ENCODE measurements at places on chromosomes 16 and 17.

- DNase-seq = no peak
These were observed 84.4 kb upstream of the GPRC5B start for GRCh38 chr16:19968891-19969683.

DNA sequence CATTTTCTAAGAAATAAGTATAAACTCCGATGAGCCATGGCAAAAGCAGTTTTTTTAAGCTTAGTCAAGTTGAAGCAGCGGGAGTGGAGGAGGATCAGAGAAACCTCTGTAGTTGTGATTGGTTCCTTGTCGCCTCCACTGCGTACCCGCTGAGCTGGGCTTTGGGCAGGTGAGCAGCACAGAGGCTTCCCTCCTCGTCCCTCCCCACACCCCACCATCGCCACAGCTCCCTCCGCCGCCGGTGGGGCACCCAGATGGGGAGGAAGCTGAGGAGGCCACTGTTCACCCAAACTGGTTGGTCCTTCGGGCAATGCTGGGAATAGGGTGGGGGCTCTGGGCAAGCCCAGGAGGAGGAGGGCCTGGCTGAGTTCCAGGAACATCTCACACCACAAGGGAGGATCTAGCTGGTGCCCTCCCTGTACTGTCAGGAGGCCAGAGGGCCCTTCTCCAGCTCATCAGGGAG, 5.2 kb upstream of the MRPL38 start:
- no peak for DNase-seq

DNA sequence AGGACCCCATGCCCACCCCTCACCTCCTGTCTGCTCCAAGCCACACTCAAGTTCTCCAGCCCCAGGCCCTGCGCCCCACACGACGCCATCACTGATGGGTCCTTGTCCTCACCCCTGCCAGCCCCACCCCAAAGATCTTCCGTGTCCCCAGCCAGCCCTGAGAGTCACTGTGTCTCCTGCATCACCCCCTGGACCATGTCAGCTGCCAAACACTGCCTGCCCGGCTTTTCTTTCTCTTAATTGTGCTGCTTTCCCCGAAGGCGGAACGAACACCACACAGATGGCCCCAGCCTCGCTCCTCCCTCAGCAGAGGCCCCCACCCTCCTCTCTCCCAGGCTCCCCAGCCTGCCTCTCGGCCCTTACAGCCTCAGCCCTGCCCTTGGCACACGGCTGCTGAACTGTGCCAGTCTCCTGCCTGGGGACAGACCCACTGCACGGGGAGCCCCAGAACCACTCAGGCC, 4.8 kb upstream of the GAA start:
- no peak for DNase-seq

GRCh38 chr17:82257473-82257872, 16.0 kb downstream of the CSNK1D start:
- DNase-seq = no peak

DNA sequence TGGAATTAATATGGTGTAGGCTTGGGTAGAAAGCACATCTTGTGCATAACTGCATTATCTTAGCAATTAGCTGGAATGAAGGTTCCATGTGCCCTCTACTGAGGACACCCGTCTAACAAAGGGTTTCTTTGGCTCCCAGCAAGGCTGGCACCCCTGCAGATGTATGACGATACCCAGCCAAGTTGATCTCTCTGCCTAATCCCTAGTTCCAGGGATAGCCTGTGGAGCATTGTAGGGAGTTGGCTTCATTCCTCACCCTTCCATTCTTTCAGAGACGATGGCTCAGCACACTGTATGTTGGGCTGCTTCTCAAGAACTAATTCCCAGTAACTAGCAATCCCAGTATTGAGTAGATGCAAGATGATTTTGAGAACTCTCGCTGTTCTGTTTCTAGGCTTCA, 182.5 kb downstream of the SNX29 start:
- no peak for DNase-seq

GRCh38 chr17:44004077-44004760, at the start of gene NAGS:
Gene NAGS (plus strand): TSS chr17:44004622. CDS start chr17:44004664, 42 bp downstream.
- DNase-seq = no peak

DNA sequence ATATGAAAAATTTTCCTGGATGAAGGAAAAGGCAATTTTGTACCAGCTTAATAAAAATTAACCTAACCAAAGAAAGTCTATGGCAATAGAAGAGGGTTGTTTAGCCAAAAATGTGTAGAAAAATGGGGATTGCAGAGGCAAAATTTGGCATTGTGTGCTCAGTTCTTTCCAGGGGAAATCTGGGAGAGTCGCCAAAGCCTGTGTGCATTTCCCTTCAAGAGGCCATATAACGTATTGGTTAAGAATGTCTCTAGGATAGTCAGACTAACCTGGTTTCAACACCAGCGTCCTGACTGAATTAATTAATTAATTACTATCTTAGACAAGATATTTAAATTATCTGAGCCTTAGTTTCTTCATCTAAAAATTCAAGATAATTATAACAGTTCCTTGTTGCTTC, 44.8 kb upstream of the HLF start:
- no peak for DNase-seq

DNA sequence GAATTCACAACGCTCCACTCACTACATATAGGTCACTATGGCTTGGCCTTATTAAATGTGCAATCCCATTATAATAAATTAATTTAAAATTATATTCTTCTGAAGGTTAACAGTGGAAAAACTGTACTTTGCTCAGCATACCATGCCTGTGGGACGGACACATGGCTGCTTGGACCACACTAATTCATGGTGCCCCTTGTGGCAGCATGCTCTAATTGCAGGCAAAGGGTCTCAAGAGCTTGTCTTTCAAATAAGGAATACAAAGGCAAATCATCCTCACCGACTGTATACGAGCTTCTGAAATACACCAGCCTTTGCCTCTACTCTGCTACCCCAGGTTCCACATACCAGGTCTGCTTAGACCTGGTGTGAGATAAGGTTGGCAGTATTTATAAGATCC, 11.7 kb downstream of the SMPD3 start:
- DNase-seq = no peak

- no peak for DNase-seq
These were observed 70.8 kb downstream of the XPO6 start for GRCh38 chr16:28140788-28141618.

- DNase-seq = no peak
These were observed 12.2 kb upstream of the TERF2 start for GRCh38 chr16:69397821-69398521.

DNA sequence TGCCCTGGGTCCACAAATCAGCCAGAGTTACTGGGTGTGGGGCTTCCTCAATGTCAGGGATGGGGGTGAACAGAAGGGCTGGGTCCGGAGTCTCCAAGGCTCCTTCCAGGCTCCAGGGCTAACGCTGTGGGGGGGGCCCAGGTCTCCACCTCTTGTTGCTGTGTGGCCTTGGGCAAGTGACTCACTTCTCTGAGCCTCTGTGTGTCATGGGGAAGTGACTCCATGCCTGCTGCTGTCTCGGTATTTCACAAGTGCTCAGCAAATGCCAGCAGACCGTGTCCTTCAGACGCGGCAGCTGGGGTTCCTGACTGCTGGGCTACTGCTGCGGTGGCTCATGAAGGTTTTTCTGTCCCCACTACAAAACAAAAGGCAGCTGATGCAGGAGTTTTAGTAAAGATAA, 26.6 kb downstream of the JPH3 start:
- no peak for DNase-seq

GRCh38 chr16:15545544-15545943, 97.4 kb downstream of the MARF1 start:
- no peak for DNase-seq

DNA sequence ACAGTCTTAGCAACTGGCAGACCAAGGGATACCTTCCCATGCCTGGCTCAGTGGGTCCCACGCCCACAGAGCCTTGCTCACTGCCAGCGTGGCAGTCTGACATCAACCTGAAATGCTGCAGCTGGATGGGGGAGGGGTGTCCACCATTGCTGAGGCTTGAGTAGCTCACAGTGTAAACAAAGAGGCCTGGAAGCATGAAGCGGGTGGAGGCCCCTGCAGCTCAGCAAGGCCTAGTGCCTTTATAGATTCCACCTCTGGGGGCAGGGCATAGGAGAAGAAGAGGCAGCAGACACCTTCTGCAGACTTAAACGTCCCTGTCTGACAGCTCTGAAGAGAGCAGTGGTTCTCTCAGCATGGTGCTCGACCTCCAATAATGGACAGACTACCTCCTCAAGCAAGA, 263.2 kb downstream of the KIF2B start:
- no peak for DNase-seq

- DNase-seq = peak; percentile 23
These were observed 179.1 kb upstream of the CACNG5 start for GRCh38 chr17:66655861-66656260.

GRCh38 chr17:1197379-1197778, 17.6 kb upstream of the ABR start:
- DNase-seq = no peak

- DNase-seq = no peak
These were observed 16.6 kb downstream of the KRT25 start for GRCh38 chr17:40738553-40738952.

DNA sequence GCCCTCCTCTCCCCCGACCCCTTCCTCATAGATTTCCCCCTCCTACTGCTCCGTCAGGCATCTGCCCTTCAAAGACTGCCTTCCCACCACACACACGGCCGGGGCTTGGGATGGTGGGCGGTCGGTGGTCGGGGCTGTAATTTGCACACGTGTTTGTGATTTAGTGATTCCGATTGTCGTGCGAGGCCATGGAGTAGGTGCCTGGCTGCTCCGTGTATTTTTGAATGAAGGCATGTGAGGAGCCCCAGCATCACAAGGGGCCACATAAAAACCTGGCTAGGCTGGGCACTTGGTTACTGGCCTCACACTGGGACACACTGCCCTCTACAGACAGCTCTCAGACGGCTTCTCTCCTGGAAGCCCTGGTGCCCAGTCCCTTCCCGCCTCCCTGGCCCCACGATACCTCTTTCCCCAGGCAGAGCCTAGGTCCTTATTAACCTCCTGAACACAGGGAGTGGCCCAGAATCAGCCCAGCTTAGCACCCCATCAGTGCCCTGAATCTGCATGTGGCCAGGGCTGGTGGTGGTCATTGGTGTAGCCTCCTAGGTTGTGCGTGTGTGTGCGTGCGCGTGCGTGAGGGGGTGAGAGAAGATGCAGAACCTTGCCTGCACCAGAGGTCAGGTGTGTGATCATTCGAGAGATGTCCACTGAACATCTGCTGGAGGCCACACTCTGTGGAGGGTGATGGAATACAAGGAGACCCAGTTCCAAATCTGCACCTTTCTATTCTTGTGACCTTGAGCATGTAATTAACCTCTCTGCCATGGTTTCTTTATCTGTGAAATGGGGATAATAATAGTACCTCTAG, 1.3 kb upstream of the SOCS1 start:
- no peak for DNase-seq

- no peak for DNase-seq
These were observed 372.3 kb downstream of the NPIPA8 start for GRCh38 chr16:17964196-17964595.

- DNase-seq = no peak
These were observed 2.9 kb upstream of the AOC3 start for GRCh38 chr17:42848093-42848492.

DNA sequence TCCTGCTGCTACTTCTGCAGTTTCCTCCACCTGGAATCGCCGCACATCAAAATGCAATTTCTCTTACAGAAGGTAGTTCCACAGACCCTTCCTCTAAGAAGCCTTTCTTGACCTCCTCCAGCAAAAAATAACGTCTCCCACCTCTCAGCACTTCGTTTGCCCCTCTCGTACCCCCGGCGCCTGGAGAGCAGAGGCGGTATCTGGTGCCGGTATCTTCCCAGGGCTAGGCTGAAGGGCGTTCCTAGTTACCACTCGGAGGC, 482 bp downstream of the DCTPP1 start:
- DNase-seq = no peak

DNA sequence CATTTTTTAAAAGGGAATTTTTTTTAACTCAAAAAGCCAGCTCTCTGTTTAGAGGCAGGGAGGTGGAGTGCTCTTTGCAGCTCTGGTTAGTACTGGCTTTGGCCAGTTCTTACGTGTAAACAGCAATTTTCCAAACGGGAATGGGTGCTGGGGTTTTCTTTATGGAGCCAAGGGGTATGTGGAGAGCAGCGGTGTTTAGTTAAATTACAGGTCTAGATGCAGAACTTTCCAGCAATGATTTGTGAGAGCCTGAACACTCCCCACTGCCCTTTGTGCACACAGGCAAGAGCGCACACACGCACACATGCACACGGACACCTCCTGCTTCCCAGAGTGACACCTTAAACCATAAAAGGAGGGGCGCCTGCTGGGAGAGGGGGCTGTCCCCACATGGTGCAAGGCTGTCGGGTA, 140.2 kb downstream of the MSI2 start:
- DNase-seq = no peak

- DNase-seq = no peak
These were observed 32.6 kb downstream of the RAI1 start for GRCh38 chr17:17713839-17714238.

DNA sequence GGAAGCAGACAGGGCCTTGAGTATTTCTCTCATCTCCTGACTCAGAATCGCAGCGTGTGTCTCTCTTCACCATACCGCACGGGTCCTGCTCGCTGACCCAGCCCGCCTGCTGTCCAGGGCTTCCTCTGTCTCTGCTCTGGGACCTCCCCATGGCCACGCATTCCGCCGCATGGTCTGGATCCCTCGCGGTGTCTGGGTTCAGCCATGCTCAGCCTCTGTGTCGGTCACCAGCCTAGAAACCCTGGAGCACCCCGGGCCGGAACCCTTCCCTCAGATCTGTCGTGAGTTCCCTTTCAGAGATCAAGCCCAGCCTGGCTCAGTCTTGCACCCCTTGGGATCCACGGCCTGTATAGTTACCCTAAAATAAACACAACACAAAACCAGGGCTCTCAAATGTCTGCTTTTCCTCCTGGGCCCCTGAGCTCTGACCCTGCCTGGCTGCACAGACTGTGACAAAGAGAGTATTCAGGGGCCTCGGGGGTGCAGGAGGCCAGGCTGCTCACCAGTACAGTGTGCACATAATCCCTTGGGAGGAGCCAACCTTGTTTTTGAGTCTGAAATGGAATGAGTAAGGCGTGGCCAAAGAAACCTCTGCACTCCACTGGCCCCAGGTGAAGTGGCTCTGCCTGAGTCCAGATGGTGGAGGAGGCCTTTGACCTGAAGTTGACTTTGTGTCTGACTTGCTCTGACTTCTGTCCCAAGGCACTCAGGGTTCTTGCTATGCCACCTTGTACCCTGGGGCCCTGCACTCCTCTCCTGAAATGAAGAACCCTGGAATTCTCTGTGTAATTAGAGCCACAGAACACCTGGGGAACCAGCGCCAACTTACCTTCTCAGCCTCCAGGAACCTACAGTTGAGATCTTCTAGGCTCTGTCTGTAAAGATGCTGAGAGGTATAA, 5.8 kb upstream of the SPIRE2 start:
- DNase-seq = no peak

GRCh38 chr16:31472709-31473203, 804 bp downstream of the TGFB1I1 start:
- no peak for DNase-seq
